ENCODE measurements at places on chromosomes 7 and 10. TPM values are rescaled to one million over a fixed set of nuclear protein-coding genes. Genes with fewer than 3 reads are reported as not detected.
A peak's percentile ranks its signal among the peaks of the same experiment; 100 is the strongest.

JCAD gene
- total RNA-seq = 16.6 TPM

SCIN gene
- total RNA-seq = 0.17 TPM

- peak; percentile 33 for DNase-seq
- no peaks in the 10 kb centered on the region for H3K36me3 ChIP-seq
- no peaks in the 10 kb centered on the region for H3K27me3 ChIP-seq
- no peak overlapping the region for H3K4me3 ChIP-seq
- no peaks in the 10 kb centered on the region for H3K4me1 ChIP-seq
- no peak overlapping the region for H3K27ac ChIP-seq
Observed at GRCh38 chr10:29344073-29344820, 55.4 kb downstream of the LYZL1 start.

AASS gene
- total RNA-seq = 4.1 TPM

DNA sequence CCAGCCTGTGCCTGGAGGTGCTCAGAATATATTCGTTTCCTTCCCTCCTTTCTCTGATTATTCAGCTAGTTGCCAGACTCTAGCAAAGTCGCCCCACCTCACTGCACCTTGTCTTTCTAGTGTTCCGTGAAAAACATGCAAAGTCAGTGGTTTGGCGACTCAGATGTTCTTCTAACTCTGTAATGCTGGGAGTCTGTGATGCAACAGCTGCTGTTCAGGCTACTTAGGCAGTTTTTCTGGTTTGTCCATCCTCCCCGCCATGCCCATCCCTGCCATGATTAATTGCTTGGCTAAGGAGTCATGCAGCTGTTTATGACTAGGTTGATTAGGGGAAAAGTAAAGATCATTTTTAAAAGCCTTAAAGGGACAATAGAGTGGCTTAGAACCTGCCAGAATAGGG, 99.4 kb downstream of the MTPN start:
- no peaks in the 10 kb centered on the region for H3K27me3 ChIP-seq
- H3K4me3 ChIP-seq = no peak overlapping the region
- DNase-seq = no peak
- no peaks in the 10 kb centered on the region for H3K36me3 ChIP-seq

CLRN3 gene
- not detected for total RNA-seq

DNA sequence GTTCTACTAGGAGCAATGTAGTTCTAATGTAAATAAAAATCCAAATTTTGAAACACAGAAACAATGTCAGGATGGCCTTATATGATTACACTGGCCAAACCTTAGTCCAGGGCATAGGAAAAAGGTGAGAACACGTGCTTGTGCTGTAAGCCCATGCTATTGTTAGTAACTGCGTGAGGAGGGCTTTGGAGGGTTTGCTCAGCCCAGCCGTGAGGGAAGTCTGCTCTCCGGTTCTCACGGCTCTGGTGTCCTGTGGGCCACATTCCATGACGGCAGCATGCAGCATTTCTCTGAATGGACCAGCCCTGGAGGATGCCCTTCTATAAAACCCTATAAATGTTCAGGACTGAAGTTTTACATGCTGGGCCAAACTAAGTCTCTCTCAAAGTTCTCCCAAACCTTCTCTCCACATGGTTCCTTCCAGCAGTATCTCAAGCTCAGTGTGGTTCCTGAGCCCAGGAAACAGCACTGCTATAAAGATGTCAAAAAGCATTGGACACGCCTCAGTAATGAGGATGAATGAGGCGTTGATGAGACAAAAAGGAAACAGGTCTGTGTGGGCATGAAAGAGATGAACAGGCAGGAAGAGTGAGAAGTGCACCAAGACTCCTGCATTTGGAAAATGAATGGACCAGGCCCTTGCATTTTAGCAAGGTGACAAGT, 174.8 kb upstream of the CDCA7L start:
- H3K27me3 ChIP-seq = no peaks in the 10 kb centered on the region
- H3K4me3 ChIP-seq = no peak overlapping the region
- H3K4me1 ChIP-seq = no peaks in the 10 kb centered on the region
- no peak overlapping the region for H3K27ac ChIP-seq
- H3K36me3 ChIP-seq = no peaks in the 10 kb centered on the region

DNA sequence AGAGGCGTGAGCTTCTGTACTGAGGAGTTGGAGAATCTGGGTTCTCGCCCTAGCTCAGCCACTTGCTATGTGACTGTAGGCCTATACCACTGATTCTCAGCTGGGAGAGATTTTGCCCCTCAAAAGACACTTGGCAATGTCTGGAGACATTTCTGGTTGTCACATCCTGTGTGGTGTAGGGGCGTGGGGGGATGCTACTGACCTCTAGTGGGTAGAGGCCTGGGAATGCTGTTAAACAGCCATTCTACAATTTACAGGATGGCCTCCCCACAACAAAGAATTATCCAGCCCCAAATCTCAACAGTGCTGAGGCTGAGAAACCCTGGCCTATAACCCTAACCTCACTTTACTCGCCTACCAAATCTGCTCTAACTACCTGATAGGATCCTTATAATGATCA, 58.8 kb upstream of the GAD2 start:
- no peak overlapping the region for H3K4me3 ChIP-seq
- no peaks in the 10 kb centered on the region for H3K36me3 ChIP-seq
- H3K27ac ChIP-seq = no peak overlapping the region
- no peaks in the 10 kb centered on the region for H3K4me1 ChIP-seq
- DNase-seq = no peak
- no peaks in the 10 kb centered on the region for H3K27me3 ChIP-seq

DNA sequence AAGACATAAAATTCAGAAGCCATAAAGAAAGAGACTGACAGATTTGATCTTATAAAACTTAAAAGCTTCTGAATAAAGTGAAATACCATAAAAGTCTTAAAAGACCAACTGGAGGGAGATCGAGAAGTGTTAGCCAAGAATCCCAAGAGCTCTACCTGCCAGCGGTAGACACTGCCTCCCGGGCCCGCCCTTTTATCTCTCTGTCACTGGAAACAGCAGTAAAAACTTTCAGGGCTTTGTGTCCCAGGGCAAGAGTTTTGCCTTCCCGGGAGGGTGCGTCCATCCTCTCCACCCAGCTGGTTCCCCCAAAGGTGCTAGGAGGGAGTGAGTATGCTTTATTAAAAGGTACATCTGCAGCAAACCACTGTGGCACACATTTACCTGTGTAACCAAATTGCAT, 5.8 kb downstream of the PLA2G12B start:
- H3K27ac ChIP-seq = no peak overlapping the region
- H3K36me3 ChIP-seq = no peaks in the 10 kb centered on the region
- no peak overlapping the region for H3K4me3 ChIP-seq
- no peaks in the 10 kb centered on the region for H3K4me1 ChIP-seq
- H3K27me3 ChIP-seq = no peaks in the 10 kb centered on the region

DNA sequence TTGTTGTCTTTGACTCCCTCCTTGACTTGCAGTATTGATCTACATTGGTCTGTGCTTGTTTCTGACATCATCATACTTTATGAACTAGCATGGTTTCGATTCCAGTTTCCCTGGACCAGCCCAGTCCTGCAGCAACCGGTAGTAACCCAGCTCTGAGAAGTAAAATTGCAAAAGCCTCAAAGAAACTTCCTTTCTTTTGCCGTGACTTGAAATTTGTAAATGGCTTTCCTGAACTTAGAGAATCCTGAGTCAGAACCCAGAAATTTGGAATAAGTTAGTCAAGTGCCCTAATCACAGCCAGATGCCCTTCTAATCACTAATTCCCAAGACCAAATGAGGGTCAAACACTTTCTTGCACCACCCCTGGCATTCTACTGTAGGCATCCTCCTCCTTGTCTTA, 15.0 kb downstream of the TAS2R60 start:
- DNase-seq = no peak
- no peak overlapping the region for H3K27ac ChIP-seq
- H3K4me3 ChIP-seq = no peak overlapping the region

GRCh38 chr10:17671307-17671706, 27.4 kb downstream of the STAM start:
- H3K36me3 ChIP-seq = no peaks in the 10 kb centered on the region
- H3K27ac ChIP-seq = peak overlapping the region; percentile 78
- no peak overlapping the region for H3K4me3 ChIP-seq
- peaks cover 69% of the 10 kb centered on the region for H3K4me1 ChIP-seq
- no peaks in the 10 kb centered on the region for H3K27me3 ChIP-seq
- DNase-seq = no peak
